Muscle of arm (tissue), 14 donors: ENCODE measurements at places on chromosomes 5 and 9. TPM values are rescaled to one million over a fixed set of nuclear protein-coding genes. Genes with fewer than 3 reads are reported as not detected.

Gene ELOVL7
- polyA plus RNA-seq, result not detected

Gene GADD45G
- polyA plus RNA-seq, result 8.7 TPM

Gene CCNO
- 0.07 TPM for polyA plus RNA-seq

Gene F12
- not detected for polyA plus RNA-seq

Gene CTSV
- 2.6 TPM for polyA plus RNA-seq

Gene ZNF883
- polyA plus RNA-seq, result 5.1 TPM

Gene SMIM33
- not detected for polyA plus RNA-seq

Gene RASEF
- 0.17 TPM for polyA plus RNA-seq

Gene ORM1
- 0.27 TPM for polyA plus RNA-seq

Gene REEP2
- 19.5 TPM for polyA plus RNA-seq
